ENCODE measurements at places on chromosomes 5 and 9. TPM values are rescaled to one million over a fixed set of nuclear protein-coding genes. Genes with fewer than 3 reads are reported as not detected.

The CDC20B gene
- total RNA-seq: not detected

The FOXD4L6 gene
- not detected for total RNA-seq

The SAXO1 gene
- not detected for total RNA-seq

The SLC46A2 gene
- not detected for total RNA-seq

The ACTBL2 gene
- total RNA-seq: not detected

The CCDC192 gene
- not detected for total RNA-seq

GRCh38 chr9:80382211-80382891, 810.6 kb downstream of the TLE4 start:
- no peak for DNase-seq

GRCh38 chr5:78490709-78491485, 130.5 kb downstream of the SCAMP1 start:
- DNase-seq: no peak

GRCh38 chr9:103734471-103734870, 359.6 kb upstream of the SMC2 start:
- DNase-seq: no peak

GRCh38 chr5:10533226-10533625, 30.6 kb upstream of the ANKRD33B start:
- no peak for DNase-seq

DNA sequence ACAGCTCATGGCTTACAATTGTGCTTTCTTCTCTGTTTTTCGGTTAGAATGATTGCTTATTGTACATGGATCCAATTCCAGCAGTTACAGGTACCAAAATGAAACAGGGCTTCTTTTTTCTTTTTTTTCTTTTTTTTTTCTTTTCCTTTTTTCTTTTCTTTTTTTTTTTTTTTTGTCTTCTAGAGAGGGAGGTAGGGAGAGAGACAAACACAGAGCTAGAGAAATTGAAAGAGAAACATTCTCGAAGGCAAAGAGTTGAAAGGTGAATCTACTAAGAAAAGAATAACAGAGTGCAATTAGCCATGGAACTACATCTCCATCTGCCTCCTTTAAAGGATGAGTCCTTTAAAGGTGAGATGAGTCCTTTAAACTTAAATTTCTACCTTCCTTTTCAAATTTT, 1.0 kb upstream of the EDIL3 start:
- DNase-seq: no peak

DNA sequence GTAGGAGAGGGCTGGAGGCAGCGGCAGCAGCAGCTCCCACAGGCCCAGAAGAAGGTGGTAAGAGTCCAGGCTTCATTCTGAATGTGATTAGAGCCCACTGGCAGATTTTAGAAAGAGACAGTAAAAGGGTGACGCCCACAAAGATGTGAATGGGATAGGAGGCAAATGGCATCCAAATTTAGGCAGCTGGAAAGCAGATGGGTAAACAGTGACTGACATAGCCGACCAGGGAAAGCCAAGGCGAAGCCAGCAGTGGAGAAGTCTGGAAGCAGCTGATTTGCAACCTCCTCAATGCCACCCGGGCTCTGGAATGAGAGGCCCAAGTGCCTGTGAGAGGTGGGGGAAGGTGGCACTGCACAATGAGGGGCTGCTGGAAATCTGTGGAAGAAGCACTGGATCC, 103.3 kb downstream of the C5orf15 start:
- no peak for DNase-seq

DNA sequence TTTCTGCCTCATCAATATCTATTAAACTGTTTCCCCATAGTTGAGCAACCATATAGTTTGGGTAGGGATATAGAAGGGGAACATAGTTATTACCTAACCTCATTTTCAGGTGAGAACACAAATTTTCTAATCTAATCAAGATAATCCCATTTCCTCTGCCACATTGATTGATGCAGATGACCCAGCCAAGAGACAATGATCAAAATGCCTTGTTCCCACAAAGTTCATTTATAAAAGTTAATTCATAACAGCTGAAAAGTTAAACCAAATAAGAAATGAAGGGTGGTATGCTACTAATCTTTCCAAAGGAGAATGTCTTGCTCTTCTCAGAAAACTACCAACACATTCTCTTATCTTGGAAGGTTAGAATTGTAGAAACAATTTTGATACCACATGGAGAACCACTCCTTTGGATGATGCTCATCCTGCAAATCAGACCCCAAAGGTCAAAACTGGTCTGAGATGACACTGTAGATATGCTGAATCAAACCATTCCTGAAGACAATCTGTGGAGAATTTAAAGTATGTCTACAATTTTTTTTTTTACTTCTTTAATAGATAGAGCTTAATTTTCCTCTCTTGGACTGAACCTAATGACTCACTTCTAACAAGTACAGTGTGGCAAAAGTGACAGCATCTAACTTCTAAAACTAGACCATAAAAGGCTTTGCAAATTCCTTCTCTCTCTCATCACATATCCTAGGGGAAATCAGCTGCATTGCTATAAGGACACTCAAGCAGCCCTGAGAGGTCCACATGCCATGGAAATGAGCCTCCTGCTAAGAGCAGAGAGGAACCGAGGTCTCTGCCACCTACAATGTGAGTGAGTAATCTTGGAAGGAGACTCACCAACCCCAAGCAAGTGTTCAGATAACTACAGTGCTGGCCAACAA, 586.7 kb upstream of the TUSC1 start:
- DNase-seq: no peak

DNA sequence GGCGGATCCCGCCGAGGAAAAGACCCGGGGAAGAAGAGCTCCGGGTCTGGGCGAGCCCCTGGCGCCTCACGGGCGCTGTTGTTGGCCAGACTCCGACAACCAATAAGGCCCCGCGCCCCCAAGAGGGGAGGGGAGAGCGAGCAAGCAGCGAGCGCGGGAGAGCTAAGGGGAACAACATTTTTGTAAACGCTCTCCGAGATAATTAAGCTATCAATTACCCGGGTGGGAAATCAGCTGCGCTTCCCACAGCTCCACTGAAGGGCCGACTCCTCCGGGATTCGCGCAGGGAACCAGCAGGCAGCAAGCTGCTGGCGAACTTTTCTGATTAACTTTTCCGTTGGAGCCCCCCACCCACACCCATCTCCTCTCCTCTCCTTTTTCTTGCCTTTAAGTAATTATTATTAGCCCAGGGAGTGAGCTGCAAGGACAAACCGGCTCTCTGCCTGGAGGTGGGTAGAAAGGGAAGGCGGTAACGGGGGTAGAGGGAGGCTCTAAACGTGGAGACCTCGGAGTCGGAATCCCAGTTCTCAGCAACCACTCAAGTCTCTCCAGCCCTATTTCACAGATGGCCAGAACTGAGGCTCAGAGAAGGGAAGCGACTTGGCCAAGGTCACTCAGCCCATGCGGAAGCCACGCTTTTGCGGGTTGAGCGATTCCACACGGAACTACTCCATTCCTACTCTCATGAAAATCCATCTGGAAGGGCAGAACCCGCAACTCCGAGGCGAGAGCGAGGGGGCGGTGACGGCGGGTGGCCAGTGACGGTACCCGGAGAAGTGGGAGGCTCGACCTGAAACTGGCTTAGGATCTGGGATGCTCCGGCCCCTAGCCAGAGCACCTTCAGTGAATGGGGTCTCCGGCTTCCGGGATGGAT, 1.3 kb downstream of the ASTN2 start:
- DNase-seq: no peak

DNA sequence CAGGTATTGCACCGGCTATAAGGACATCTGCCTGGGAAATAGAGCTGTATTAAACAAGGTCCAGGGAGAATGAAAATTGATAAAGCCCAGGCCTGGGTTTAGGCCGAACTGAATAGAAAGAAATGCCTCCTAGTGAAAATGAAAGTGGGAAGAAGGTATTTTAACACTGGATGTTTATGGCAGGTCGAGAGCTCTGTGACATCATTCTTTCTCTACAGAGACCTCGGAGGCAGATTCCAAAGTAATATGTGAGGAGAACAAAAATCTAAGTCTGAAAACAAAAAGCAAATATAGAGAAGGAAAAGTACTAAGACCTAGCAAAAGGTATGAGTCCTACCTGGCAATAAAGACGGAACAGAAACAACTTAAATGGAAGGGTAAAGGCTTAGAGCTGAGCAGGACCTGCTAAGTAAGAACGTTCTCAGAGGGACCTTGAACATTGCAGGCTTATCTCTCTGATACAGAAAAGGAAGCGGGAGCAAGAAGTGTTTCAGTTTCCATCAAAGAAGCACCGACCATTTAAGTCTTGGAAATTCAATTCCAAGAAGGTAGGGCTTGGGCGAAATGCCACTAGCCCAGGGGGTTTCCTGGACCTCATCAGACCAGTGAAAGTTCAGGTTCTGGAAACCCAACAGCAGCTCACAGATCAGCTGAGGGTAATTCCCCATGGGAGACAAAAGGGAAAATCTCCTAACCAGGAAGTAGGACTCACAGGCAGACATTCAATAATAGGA, 80.0 kb downstream of the SUSD1 start:
- no peak for DNase-seq

DNA sequence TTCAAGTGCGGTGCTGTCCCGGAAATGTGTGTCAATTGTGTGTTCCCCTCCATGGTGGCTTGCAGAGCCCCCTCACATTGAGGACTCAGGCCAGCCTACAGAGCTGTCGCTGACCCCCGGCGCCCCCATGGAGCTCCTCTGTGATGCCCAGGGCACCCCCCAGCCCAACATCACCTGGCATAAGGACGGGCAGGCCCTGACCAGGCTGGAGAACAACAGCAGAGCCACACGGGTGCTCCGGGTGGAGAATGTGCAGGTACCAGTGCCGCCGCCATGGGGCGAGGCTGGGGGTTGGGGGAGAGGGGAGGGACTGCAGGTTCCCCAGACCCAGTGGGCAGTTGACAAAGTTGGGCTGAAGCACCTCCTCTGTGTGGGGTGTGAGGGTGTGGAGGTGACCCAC, 50.4 kb upstream of the ASS1 start:
- DNase-seq: no peak

GRCh38 chr5:106648401-106648800, 1022.3 kb downstream of the EFNA5 start:
- DNase-seq: no peak

- DNase-seq: no peak
These were observed 19.9 kb downstream of the MACROH2A1 start for GRCh38 chr5:135379046-135379654.

- peak; percentile 89 for DNase-seq
These were observed at the start of gene ENTPD8 for GRCh38 chr9:137441289-137441934. ENTPD8 (minus strand) TSS chr9:137441357; CDS start chr9:137438285, 3,072 bp downstream.

DNA sequence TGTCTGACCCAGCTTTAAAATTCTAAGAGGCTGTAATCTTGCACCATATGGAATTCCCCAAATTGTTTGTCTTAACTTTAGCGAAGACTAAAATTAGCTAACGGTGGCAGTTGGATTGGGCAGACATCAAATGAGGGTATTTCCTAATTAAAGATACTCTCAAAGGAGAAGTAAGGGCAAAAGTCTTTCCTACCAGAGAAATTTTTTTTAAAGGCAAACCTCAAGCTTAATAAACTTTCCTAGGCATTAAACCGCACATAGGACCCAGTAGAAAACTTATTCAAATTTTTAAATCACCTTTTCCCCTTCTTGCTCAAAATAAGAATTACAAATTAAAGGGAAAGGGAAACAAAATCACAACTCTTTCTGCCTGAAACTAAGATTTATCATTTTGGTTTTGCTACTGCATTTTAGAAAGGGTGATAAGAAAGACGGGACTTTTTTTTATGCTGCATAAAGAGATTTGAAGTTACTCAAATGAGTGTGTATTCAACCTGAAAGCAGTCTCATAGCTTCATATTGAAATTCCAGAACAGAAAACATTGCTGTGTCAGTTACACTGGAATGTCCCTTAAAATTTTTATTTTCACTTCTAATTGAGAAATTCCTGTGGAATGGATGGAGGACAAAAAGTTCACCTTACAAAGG, 189.1 kb upstream of the PTGER4 start:
- no peak for DNase-seq

GRCh38 chr9:121757281-121757585, 105.8 kb downstream of the DAB2IP start:
- no peak for DNase-seq

DNA sequence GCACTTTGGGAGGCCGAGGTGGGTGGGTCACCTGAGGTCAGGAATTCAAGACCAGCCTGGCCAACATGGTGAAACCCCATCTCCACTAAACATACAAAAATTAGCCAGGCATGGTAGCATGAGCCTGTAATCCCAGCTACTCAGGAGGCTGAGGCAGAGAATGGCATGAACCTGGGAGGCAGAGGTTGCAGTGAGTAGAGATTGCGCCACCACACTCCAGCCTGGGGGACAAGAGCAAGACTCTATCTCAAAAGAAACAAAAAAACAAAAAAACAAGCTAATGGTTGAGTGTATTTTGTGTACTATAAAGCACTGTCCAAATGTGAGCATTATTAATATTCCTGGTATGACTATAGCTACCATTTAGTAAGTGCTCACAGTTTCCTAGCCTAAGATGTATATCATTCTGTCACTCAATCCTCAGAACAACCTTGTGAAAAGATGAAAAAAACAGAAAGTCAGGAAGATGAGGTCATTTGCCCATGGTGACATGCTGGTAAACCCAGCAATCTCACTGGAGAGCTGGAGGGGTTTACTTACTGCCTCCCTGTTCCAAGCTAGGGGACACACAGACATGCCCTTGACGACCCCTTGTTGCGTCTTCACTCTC, 27.7 kb downstream of the ARHGEF37 start:
- DNase-seq: no peak

DNA sequence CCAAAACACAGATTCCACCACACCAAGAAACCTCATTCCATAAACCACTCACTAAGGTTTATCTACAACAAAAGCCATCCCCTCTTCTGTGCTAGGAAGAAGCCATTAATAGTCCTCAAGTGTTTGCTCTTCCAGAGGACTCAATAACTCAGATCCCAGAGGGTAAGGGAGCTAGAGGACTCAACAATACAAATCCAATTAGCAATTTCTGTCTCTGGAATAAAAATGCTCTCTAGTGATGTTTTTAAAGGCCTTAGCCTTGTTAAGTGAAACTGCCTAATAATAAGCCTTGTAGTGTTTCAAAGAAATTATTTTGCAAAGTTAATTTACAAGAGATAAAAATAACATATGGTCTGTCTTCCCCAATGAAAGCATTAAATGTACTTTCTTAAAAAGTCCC, 942.4 kb downstream of the CDH12 start:
- DNase-seq: no peak

DNA sequence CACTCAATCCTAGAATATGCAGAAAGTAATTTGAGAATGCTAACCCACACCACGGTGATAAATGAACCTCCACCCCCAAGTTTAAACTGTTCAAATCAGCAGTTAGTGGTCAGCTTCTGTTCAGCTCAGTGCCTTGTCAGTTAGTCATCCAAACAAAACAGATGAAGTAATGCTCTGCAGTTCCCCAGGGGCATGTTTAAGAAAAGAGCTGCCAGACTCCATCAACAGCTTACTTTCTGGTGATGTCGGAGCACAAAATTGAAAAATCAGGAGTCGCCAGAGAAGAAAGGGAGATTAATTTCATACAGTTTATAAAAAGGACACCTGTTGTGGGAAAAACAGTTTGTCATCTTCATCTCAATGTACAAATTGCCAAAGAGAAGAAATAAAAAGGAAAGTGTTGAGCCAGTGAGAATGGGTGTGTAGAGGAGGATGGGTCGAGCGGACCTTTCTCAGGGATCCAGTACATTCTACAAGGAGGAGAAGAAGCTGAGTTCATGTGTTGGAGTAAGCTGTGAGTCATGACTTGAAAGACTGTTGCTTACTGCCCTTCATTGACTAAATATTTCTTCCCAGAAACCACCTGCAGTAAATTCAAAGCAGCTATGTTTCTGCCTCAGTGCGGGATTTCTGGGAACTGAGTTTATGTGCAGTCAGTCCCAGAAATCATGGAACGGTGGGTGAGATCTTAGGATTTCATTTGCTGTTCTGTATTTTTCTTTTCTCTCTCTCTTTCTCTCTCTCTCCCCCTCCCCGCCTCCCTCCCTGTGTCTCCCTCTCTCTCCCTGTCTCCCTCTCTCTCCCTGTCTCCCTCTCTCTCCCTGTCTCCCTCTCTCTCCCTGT, 13.7 kb downstream of the TRIO start:
- no peak for DNase-seq

All from left colon (tissue), 2 donors.